ENCODE measurements at places on chromosomes 12 and 14.

GRCh38 chr12:51971679-51972421 is 20.4 kb downstream of the ACVR1B start:
- no peak for DNase-seq

GRCh38 chr14:100739306-100739705 is 12.6 kb downstream of the DLK1 start:
- DNase-seq, result no peak

- DNase-seq, result no peak
Observed at GRCh38 chr12:52073531-52074381, 4.0 kb downstream of the ATG101 start.

DNA sequence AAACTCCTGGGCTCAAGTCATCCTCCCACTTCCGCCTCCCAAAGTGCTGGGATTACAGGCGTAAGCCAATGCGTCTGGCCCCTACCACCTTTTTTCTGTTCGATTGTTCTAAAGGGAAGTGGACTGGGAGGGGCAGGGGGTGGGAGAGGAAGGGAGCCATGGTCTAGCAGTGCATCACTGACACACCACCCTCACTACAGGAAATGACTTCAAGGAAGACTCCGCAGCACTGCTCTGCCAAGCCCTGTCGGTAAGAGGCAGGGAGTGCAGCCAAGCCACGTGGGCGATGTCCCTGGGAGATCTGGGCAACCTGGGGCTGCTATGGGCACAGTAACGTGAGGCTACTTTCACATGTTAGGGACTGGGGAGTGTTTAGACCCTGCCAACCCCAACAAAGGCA is 18.0 kb downstream of the LRRC74A start:
- DNase-seq, result no peak

DNA sequence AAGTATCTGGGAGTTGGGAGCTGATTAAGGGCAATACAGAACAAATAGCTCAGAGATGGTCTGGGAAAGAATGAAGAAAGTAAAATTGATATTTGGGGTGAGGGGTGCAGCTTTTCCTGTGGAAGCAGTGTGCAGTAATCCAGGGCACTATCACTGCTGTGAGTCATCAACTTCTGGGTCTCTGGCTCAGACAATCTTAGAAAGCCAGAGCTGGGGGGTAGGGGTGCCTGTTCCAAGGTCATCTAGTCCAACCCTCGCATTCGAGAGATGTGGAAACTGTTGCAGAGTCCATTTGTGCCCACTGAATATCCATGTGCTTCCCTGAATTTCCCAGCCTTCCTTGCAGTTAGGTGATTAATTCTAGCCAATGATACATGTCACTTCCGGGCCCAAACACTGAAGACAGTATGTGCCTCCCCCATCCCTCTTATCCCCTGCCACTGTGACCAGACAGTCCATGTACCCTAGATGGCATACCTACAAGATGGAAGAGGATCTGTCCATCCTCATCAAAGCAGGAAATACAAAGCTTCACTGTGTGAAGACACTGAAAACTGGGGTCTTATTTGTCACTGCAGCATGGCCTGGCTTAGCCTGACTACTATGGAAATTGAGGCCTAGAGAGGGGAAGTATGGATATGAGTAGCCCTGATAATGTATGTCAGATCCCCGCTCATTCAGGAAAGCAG is 51.9 kb downstream of the ZFP36L1 start:
- DNase-seq, result no peak

GRCh38 chr12:26246483-26247164 is 51.3 kb downstream of the SSPN start:
- no peak for DNase-seq

DNA sequence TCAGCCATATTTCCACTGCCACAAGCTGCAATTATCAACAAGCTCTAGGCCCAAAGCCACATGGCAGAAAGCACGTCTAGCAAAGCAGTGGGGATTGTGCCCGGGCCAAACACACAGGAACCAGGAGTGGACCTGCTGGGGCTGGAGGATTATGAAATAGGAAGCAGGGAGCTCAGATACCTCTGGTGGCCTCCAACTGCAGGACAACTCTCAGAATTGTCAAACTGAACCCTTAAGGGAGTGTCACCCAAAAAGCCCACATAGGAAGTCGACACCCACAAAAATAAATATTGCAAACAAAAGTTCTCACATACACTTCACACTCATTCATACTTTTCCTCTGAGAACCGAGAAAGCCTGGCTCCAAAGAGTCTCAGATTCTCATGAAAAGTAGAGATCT is 26.1 kb downstream of the KCTD10 start:
- DNase-seq, result no peak

DNA sequence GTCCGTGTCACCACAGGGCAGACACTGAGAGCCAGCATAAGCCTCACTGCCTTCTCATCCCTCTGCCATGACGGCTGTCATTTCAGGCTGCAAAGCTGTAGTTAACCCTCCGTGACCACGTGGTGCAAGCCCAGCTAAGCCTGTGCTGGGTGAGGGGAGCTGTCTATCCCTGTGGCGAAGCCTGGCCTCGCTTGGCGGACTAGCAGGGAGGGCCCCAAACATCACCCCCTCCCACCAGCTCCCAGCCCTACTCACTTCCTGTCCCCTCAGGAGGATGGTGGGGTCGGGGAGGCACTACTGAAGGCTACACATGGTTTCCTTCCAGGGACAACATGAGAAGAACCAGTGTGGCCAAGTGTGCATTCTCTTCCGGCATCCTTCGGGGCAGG is 88.2 kb downstream of the CHGA start:
- DNase-seq, result no peak

GRCh38 chr12:18551106-18551505 is 186.7 kb downstream of the PLCZ1 start:
- DNase-seq, result no peak

- no peak for DNase-seq
Observed at GRCh38 chr14:43914041-43914693, 592.9 kb downstream of the FSCB start.

DNA sequence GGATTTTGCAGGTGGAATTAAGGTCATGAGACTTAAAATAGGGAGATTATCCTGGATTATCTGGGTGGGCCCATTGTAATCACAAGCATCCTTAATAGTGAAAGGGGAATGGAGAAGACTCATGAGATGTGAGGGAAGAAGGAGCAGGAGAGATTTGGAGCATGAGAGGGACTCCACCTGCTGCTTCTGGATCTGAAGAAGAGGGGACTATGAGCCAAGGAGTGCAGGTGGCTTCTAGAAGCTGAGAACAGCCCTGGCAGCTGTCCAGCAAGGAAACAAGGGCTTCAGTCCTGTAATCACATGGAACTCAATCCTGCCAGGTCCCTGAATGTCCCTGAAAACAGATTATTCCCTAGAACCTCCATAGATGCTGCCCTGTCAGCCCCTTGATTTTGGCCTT is 67.8 kb downstream of the PELI2 start:
- no peak for DNase-seq

DNA sequence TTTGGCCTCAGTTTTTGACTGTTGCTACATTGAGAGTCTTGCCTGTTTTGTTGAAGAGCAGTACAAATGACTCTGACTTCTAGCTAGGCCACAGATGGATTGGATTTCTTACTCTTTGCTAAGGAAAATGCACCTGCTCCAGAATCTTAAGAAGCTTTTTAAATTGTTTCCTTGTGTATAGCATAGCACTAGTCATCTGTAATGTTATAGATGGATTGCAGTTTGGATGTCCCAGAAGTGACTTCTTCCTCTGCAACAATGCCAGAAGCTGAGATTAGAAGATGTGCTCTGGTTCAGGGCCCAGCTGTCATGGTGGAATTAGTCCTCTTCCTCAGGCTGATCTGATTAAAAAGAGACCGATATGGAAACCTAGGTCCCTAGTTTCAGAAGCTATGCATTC is 67.9 kb downstream of the DAAM1 start:
- no peak for DNase-seq

- no peak for DNase-seq
Observed at GRCh38 chr12:124545508-124546418, 21.6 kb downstream of the NCOR2 start.

Data from NCI-H1694 treated with DMSO at 0.1 percent for 48 hours (cell line).